ENCODE measurements at places on chromosomes 1 and 21.

GRCh38 chr1:8004113-8004802 is 21.9 kb downstream of the ERRFI1 start:
- no peak for DNase-seq

DNA sequence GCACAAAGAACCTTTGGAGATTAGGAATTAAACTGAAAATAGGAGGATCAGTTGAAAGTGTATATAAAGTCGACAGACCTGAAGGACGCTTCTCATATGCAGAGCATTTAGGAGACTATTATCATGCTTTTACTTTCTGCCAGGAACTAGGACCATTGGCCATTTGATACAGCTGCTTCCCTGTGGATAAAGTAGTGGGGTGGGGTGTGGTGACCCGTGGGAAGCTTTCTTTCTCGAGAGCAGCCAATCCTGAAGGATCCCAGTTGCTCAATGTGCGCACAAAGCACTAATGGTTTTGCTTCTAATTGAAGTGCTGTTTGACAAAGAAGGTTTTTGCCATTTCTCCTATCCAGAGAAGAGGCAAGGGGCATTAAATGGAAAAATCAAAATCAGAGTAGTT is 14.9 kb upstream of the CD55 start:
- DNase-seq = no peak

DNA sequence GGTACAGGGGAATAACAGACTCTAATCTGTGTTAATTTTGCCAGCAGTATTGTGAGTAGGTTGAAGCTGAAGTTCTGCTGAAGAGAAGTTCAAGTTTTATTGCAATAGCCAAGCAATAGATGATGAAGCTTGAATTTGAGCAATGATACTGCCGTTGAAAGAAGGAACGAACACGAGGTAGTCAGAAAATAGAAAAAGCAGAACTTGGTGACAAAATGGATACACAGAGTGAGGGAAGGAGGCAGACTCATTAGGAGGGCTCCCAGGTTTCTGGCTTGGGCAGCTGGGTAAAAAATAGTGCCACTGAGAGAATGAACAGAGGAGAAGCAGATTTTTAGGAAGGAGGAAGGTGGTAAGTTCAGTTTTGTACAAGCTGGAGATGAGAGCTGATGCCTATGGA is 22.3 kb upstream of the AGO1 start:
- DNase-seq = no peak

- DNase-seq = peak; percentile 29
These were observed 513 bp downstream of the MGST3 start for GRCh38 chr1:165631342-165632151.

GRCh38 chr1:9294910-9295636 is 2.4 kb downstream of the SPSB1 start:
- DNase-seq = peak; percentile 46

DNA sequence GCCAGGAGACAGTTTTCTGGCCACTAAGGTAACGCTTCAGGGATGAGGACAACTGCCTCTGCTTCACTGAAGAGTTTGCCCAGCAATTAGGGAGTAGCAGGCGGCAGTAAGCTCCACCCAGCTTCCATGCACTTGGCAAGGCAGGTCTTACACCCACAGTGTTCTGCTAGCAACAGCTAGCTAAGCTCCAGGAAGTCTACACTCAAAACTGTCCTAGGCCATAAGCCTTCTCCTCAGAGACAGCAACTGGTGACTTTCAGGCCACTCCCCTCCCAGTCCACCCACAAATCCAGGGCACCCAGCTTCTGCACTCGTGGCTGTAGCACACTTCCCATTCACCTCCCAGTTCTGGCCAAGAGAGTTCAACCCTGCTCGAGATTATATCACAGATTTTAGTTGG is 47.3 kb downstream of the KMO start:
- no peak for DNase-seq

DNA sequence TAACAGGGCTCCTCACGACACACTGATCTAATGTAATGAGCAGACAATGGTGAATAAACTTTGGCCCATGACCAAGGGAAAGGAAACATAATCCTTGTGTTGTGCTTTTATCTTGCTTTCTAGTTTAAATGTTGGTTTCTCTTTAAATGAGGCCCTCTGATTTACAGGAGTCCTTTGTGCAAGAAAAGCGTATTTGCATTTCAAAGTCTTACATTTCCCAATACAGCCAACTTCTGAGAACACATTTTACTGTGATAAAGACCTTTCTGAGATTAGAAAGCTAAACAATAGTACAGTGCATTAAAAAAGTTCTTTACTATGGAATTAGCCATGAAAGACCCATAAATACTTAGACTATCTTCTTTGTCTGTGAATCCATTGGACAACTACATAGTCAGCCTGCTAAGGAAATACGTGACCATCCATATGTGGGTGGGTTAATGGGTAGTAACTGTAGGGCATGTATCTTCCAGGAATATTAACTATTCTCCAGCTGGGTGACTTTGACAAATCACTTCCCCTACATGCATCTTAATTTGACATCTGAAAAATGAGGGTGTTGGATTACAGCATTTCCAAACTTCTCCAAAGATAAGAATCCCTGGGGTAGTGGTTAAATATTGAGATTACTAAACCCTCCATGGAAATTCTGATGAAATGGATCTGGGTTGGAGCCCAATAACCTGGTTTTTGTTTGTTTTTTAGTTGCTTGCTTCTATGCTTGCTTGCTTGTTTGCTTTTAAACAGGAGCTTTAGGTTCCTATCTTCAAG is 50.3 kb upstream of the USP1 start:
- DNase-seq = no peak

GRCh38 chr1:84847253-84848250 is 45.5 kb downstream of the LPAR3 start:
- DNase-seq = peak; percentile 13

- no peak for DNase-seq
These were observed 5.8 kb upstream of the WNT3A start for GRCh38 chr1:228000836-228001563.

- DNase-seq = no peak
These were observed 590.3 kb downstream of the PTPRU start for GRCh38 chr1:29826646-29827045.

DNA sequence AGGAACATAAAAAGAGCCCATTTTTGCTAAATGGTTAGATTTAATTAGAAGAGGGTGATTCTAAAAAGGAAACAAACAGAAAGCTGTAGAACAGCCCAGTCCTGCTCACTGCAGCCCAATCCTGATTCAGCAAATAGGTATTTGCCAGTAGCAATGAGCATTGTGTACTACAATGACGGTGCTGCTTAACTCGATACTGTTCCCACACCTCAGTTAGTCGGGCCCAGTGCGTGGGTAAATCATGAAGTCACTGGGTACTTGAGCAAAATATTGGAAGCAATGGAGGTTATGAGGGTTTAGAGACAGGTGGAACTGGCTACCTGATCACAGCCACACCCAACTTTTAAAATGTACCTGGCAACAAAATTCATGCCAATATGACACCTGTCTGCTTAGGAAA is 101.5 kb upstream of the ADGRL2 start:
- no peak for DNase-seq

DNA sequence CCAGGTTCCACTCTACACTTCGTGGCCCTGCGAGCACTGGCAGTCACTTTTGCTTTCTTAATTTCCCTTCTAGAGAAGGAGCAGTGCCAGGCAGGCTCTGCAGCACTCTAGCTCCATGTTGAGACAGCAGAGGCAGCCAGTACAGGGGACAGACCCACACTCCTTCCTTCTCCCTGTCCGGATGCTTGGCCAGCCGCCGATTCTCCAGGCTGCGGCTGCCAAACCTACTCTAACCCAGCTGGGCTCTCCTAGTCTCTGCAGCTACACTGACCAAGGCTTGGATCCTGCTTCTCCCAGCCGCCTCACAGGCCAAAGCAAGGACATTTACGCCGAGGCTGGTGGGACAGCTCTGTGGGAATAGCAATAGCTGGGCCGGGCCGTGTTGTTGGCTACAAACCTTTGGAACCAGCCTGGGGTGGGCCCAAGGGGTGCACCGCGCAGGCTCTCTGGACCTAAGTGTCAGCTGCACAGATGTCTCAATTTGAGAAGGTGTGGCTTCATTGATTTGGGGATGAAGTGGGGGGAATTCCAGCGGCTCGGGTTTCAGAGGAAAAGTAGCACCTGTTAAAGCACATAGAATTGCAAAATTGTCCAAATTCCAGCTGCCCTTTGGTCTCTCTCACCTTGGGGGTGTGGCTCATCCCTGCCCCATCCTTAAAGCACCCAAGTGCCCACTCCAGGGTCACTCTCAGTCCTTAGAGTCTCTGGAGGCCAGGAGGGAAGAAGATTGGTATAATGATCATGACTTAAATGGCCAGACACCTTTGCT is 3.2 kb downstream of the BARHL2 start:
- no peak for DNase-seq

DNA sequence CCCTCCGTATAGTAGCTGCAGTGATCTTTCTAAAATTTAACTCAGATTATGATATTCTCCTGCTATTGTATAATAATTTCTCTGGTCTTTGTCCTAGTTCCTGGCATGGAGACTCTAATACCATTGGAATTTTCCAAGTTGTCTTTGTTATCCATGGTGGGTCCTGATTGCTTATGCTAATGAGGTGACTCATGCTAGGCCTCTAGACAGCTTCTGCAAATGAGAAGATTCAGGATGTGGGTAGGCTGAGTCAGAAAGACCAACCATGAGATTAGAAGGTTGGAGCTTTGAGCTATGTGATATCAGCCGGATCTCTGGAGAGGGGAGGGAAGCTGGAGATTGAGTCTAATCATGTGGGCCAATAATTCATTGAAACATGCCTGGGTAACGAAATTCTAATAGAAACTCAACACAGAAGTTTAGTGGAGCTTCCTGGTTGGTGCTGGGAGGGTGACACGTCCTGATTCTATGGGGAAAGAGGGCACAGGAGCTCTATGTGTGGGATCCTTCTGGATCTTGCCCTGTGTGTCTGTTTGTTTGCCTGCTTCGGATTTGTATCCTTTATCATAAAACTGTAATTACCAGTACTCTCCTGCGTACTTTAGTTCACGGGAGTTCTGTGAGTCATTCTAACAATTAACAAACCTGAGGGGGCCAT is 73.2 kb upstream of the CNIH3 start:
- peak; percentile 68 for DNase-seq

DNA sequence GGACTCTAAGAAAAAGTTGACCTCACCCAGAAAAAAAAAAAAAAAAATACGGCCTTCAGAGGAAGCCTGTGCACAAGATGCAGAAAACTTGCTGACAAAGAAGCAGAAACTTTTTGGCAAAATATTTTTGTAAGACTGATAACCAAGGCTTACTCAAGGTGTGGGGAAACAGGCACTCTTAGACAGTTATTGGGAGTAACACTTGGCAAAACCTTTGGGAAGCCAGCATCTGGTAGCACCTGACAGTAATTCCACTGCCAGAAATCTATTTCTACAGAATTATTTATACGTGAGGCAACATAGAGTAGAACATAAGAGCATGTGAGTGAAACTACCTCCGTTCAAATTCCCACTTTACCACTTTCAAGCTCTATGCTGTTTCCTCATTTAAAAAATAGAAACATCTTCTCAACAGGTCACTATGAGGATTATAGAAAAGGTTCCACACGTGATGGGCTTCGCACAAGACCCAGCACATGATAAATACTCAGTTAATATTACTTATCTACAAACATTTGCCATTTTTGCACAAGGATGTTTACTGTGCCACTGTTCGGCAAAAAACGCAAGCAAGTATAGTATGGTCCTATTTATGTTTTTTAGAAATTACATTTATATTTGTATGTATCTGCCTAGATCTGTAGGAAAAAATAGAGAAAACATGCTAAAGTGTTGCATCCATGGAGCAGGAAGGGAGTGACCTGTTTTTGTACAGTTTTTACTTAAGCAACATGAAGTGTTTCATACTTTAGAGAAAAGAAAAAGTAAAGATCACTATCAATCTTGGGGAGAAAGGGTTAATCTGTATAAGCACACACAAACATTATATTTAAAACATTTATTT is 22.2 kb downstream of the MRPL39 start:
- no peak for DNase-seq

GRCh38 chr1:155323729-155324036 is 3.0 kb downstream of the RUSC1 start:
- peak; percentile 86 for DNase-seq

DNA sequence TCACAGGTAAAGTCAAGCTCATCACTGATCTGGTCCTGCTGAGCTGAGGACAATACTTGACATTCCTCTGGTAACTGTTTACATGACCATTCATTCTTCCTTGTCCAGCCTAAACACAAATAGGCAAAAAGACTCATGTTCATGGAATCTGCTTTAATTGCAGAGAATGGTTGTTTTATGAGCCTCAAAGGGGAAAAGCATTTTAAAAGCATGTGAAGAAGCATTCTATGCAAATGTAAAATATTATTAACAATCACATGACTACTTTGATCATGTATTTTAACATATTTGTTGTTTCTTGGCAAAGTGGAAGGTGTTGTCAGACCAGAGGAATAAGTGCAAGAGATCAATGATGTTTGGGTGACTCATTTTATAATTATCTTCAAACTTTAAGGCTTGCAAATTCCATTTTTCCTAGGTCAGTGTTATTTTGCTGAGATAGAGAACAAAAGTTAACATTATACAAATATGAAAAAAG is 133.7 kb downstream of the RUNX1 start:
- no peak for DNase-seq

GRCh38 chr1:156284112-156284511 is at the start of gene TMEM79:
Gene TMEM79 (plus strand): TSS chr1:156284325. CDS start chr1:156285227, 902 bp downstream.
- no peak for DNase-seq

DNA sequence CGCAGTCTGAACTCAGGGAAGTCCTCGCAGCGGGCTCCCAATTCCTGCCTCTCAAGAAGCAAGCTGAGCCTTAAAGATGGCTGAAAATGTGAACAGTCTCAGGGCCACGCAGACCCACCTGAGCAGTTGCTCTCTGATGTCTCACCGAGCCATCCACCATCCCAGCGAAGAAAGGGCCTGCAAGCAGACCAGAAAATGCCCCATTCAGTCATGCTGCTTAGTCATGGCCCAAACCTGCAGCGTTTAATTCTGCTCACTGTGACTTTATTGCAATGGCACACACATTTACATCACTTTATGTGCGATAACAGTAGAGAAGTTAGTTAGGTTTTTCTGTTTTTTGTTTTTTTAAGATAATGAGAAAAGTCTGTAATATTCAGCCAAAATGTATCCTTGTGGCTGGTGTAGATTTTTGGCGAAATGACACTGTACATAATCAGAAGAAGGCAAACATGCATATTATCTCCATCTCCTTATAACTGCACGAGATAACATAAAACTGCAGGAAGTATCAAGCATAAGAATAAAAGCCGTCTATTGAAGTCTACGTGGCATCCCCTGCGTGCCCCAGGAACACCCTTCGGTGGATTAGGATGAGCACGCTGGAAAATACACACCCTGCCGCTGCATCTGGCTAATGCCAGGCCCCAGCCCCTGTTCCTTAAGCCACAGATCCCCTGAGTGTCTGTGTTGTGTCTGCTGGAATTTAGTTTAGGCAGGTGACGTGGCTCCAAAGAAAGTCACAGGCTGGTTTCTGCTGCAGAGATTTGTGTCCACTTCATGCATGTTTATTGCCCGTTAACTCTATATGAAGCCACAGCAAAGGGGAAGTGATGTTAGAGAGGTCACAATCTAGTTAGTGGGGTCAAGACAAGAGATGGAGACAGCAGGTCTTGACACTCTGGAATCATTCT is 119.8 kb upstream of the IRF2BP2 start:
- DNase-seq = no peak

DNA sequence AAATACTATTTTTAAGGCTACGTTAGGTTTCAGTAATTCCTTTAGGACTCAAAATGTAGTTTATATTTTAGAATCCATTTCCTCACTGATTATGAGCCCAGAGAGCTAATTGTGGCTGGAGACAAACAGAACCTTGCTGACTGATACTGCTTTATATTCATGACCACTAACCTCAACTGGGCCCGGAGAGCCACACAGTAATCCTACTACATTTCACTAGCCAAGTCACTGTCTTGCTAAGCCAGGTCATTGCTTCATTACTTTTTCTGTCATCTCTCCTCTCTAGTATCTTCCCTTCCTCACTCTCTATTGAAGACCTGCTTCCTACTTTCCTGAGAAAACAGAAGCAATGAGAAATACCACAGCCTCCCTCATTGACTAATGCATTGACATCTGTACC is 24.7 kb downstream of the IL23R start:
- no peak for DNase-seq
